ENCODE measurements at places on chromosomes 5 and 9.

GRCh38 chr5:148343046-148343407 lies 7.7 kb downstream of the SPINK9 start:
- DNase-seq, result no peak

DNA sequence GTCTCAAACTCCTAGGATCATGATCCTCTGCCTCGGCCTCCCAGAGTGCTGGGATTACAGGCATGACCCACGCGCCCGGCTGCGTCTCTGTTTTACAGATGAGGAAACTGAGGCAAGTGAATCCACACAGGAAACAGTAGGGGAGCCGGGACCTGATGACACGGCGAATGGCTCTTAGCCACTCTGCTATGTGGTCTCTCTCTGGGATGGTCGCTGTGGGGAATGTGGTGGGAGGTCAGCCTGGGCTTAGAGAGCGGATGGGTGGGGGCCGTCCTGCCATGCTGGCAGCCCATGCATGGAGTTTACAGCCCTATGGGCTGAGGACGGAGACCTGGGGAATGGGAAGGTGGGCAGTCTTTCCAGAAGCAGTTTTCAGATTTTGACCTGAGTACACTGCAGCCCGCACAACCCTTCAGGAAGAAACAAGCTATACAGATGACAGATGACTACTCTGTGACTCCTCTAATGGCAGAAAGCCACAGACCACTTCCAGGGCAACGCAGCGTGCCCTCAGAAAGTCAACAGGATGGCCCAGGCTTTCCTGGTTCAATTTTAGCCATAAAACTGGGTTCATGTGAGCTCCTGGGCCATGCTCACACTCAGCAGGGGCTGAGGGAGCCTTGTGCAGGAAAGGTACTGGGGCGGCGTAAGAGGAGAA lies 136.1 kb upstream of the RAPGEF1 start:
- no peak for DNase-seq

GRCh38 chr5:34686762-34687268 lies 30.7 kb downstream of the RAI14 start:
- DNase-seq, result no peak

- DNase-seq, result no peak
Observed at GRCh38 chr9:93223260-93224180, 39.6 kb downstream of the WNK2 start.

DNA sequence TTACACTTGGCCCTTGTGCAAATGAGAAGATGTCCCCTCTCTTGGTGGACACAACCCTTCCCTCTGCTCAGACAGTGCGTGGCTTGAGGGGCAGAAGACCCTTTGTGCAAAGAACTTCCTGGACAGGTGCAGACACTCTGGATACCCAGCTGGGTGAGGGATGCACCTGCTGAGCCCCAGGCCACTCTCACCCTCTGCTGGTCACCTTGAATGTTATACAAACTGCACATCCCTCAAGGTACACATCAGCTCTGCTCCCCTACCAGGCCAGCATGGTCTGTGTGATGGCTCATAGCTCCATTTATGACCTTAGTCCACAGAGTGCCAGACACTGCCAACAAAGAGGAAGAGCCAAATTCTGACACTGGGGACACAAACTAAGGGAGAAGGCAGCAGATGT lies 3.1 kb upstream of the DIRAS2 start:
- DNase-seq, result no peak

- no peak for DNase-seq
Observed at GRCh38 chr5:88839238-88839637, 43.7 kb downstream of the MEF2C start.

GRCh38 chr5:141326088-141326854 lies 4.0 kb upstream of the PCDHGA1 start:
- peak; percentile 62 for DNase-seq

DNA sequence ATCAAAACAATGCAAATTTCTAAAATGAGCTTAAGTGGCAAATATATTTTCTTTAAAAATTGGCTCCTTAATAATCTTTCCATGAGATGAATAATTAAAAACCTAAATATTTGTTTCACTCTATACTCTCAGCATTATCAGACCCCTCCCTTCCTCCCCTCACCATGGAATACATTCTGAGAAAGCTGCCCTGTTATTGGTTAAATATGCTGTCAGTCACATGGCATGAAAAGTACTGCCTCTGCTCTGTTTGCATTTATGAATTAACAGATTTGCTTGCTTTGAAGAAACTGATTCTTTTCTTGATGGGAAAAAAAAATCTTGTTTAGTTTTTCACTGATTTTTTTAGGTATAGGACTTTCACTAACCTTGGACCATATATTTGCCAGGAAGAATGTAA lies 17.0 kb upstream of the RPS23 start:
- no peak for DNase-seq

GRCh38 chr5:43771611-43772031 lies 168.6 kb downstream of the NNT start:
- DNase-seq, result no peak

- DNase-seq, result no peak
Observed at GRCh38 chr9:78577156-78577906, 280.4 kb downstream of the PSAT1 start.
